ENCODE measurements at places on chromosomes 16 and 17.

- DNase-seq: peak; percentile 60
Observed at GRCh38 chr17:76506408-76507345, 5.5 kb upstream of the RHBDF2 start.

- peak; percentile 61 for DNase-seq
Observed at GRCh38 chr17:8126491-8127066, 2.7 kb upstream of the HES7 start.

- DNase-seq: no peak
Observed at GRCh38 chr17:8803531-8804420, 4.6 kb upstream of the MFSD6L start.

DNA sequence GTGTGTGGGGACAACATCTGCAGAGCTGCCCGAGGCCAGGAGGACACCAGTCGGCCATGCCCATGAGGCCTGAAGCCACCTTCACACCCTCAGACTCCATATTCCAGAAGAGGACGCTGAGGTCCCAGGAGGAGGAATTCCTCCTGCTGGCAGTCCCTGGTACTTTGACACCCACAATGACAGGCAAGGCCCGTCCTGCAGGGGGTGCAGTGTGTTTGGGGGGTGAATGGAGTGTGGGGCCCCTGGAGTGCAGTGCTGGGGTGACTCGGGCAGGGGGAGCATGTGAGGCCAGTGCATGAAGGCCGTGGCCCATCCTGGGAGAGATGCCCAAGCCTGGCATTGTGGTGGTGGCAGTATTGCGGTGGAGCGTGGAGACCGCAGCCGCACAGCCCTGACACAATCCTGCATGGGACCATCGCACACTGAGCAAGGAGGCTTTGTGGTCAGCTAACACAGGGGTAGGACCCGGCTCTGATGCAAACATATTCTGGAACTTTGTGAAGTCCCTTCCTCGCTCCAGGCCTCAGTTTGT, 52.2 kb downstream of the ZDHHC7 start:
- DNase-seq: no peak

DNA sequence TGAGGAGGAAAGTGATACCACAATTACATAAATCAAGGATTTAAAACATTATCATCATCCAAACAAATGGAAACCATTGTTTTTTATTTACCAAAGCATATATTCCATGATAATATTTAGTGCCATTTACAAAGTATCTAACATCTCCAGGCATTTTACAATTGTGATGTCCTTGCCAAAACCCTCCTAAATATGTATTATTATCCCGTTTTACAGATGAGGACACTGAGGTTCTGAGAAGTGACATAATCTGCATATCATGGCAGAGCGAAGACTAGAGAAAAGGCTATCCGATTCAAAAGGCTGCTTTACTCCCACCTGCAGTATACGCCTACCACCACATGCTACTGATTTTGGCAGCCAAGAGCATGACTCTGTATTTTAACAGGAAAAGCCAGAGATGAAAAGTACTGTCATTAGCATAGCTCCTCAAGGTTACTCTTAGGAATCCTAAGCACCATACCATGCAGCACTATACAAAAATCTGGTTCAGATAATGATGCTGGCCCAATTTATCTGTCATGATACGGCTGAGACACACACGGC, 301.4 kb downstream of the CA10 start:
- DNase-seq: no peak

GRCh38 chr17:59149051-59149450, 5.9 kb downstream of the SKA2 start:
- peak; percentile 27 for DNase-seq

DNA sequence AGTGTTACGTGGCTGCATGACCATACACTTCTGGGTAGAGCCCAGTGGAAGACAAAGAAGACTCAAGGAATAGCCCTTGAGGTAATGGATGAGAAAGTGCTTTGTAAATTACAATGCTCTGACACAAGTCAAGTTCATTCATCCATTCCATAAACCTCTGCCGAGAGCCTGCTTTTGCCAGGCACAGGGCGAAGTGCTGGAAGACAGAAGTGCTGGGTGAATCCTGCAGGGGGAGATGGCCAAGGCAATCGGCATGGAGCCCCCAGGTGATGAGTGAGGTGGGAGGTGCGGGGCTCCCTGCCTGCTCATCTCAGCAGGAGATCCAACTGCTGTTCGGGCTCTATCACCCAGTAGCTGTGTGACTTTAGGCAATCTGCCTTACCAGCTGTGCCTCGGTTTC, 2.8 kb upstream of the SOCS3 start:
- DNase-seq: no peak

GRCh38 chr17:296379-296778, 56.2 kb downstream of the RPH3AL start:
- DNase-seq: no peak

- DNase-seq: no peak
Observed at GRCh38 chr16:69116906-69117305, 11.5 kb downstream of the HAS3 start.

GRCh38 chr17:3754458-3755334, 31.0 kb downstream of the HASPIN start:
- DNase-seq: no peak

- peak; percentile 44 for DNase-seq
Observed at GRCh38 chr16:77843405-77843804, 55.0 kb downstream of the VAT1L start.

DNA sequence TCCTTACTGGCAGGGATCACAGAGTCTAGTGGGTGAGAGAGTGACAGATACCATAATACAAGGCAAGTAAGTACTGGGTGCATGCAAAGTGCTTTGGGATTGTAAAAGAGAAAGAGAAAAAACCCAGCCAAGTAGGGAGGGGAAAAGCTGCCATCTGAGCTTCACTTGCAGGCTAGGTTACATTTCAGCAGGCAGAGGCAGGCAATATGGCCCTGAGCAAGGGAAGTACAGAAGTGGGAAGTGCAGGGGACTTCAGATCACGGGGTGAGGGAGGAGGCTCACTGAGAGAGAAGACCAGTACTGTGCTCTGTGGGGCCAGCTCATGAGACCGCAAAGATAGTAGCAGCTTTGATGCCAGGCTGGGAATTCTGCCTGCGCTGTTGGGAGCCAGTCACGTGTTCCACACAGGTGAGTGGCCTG, 230.6 kb downstream of the MSI2 start:
- DNase-seq: no peak
